Renal cortical epithelial cell (primary cell): ENCODE measurements at places on chromosomes 7 and 10.

DNA sequence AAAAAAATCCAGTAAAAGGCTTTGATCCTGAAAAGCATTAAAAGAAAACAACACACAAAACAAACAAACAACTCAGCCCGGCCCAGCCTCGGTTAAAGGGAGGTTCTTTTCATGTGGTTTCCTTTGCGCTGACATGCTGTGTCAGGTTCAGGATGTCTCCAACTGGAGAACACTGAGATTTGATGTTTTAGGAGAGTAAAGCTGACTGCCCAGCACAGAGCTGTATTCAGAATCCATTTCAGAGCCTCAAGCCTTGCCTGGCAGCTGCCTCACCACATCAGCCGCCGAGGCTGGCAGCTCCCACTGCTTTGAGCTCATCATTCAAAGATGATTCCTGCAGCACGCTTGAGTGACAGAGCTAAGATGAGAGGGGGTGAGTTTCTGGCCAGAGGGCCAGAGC is 205.8 kb upstream of the LYZL1 start:
- no peak for DNase-seq

DNA sequence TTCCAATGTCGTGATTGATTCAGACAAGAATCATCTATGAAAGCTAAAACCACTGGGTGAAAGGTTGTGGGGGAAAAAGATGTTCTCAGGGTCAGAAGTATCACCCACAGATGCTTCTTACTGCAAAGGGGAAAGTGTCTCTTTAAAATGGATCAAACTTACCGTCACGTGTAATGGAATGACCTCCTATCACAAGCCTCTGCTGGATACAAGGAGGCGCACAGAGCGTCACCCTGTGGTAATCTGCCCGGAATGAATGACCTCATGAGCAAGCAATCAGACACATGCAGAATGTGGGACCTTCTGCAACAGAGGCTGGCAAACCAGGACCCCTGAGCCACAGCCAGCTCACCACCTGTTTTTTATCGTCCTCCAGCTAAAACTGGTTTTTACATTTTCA is 33.0 kb downstream of the WIPF3 start:
- DNase-seq, result no peak

GRCh38 chr7:27199849-27200760 is at the start of gene HOXA13:
TSS of gene HOXA13 (minus strand) at chr7:27200091. CDS start at chr7:27200077, 14 bp downstream.
- DNase-seq, result no peak

DNA sequence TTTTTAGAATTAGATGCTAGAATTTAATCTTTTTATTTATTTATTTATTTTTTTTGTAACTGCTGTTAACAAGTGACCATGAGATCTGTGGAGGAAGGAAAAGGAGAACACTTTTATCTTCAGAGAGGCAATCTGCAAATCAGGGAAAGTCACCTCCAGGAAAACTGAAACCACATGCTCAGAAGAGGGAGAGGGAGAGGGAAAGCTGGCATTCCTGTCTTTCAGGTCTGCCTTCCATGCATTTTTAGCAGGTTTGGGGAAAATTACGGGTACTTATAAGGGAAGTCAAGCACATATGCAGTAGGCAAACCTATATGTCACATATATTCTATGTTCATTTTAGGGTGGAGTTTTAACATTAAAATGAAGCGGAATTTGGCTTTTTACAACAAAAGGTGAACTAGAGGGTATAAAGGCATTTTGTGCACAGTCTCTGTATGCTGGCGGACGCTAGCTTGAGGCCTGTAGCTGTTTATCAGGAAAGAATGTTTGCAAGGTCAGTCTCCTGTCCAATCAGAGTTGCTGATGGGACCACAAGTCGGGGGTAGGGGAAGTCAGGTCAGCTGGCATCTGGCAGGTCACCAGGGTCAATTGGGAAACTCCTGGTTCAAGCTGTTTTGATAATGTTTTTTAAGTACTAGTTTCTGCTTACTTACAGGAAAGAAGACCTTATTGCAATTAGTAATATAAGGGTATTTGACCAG is 333.5 kb downstream of the GPR158 start:
- DNase-seq, result no peak

- no peak for DNase-seq
Measured at GRCh38 chr7:82778021-82778420, 334.4 kb upstream of the CACNA2D1 start.

DNA sequence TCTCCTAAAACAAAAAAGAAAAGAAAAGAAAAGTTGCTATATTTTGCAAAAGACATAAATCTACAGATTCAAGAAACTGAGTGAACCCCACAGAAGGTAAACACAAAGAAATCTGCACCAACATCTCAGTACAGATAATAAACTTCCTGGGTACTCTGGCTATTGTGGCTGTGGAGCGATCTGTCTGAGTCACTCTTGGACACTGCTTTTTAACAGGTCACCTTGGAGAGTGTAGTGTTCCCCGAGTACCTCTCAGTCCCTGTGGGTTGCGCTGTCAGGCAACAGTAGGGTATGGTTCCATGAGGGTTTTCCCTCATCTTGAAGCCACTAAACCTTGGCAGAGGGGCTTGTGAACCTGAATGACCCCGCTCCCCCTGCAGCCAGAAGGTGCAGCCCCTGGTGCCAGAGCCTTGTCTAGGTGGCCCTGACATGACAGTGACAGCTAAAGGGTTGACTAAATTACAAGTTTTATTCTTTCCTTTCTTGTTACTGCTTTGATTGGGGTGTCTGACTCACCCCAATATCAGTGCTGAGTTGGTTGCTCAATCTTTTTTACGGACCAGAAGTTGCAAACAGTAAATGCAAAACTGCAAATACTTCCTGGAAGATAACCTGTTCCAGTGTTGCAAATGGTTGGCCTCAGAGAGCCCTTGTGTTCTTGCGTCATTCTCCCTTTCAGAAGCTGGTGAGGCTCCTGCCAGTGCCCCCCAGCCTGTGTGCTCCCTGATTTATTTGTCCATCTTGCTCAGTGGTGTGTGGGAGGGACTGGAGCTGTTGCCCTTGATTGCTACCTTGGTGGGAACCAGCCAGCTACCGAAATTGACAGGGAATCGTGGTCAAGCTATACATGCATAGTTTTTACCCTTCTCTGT is 30.6 kb downstream of the POR start:
- peak; percentile 93 for DNase-seq

DNA sequence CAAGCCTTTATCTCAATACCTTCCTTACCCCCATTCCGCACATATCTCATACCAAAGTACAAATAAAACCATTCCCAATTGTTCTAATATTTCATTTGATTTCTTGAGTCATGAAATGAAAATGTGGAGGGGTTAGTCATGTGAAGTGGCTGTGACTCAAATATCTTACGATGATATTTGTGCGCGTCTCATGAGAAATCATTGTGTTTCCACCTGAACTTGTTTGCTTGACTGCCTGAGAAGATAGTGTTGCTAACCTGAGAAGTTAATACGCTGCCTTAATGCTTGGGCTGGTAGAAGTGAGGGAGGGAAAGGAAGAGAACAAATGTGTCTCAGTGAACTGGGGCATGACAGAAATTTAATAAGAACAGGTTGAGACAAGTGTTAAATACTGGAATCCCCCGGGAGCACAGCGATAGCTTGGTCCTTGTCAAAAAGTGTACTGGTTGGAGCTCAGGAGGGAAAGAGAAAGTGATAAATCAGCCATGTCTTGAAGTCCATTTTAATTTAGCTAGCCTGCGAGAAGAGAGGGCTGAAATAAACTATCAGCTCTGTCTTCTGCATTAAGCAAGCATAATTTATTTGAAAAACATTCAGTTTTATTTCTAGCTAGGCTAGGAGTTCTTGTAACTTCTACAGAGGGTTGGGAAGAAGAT is 7.2 kb upstream of the EPHA1 start:
- DNase-seq, result peak; percentile 54

DNA sequence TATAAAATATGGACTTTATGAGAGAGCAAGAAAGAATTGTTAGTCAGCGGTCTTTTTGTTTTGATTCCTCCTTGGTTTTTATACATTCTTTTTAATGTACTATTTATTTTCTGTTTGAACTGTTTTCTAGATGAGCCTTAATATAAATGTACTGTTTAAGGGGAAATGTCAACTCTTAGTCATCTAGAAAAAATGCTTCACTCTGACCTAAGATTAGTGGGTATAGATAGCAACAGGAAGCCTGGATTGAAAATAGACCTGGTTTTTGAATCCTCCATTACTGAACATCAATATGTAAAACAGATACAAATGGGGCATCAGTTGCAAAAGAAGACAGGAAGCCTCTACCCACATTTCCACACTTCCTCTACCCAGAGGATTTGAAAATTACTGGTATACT is 87.8 kb downstream of the CHRM2 start:
- no peak for DNase-seq

DNA sequence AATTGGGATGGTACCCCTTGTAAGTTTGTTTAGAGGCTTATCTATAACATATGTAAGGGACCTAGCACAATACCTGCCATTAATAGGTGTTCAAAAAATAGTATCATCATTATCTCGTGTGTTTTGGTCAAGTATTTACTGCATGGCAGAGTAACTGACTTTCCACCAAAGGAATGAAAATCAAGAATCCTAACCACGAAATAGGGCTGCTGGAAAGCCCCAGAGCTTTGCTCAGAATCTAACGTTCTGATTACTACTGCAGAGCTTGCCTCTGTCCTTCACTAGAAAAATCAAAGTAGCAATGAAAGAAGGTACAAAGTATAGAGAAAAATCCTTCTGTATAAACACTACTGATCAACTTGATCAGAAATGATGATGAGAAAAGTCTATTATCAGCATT is 34.9 kb downstream of the DCLRE1C start:
- no peak for DNase-seq
